ENCODE measurements at places on chromosomes 4 and X.

- no peak for DNase-seq
Measured at GRCh38 chr4:109764376-109764775, 34.5 kb upstream of the PLA2G12A start.

DNA sequence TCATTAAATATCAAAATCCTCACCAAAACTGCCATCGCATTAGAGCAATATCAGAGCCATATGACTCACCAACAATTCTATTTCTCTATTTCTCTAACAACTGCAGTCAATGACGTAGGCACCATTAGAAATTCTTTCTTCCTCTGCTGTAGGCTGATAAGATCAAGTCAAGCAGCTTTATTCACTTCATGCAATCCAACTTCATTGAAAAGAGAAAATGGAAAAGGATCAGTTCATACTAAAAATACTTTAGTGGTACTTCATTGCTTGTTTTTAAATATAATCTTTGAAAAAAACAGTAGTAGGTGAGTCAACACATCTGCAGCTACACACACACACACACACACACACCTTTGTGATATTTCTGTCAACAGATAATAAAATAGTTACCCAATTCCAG lies 345.3 kb upstream of the TENM3 start:
- no peak for DNase-seq

- DNase-seq, result no peak
Measured at GRCh38 chr4:19850909-19851308, 400.8 kb upstream of the SLIT2 start.

- no peak for DNase-seq
Measured at GRCh38 chr4:22391551-22391950, 124.3 kb downstream of the ADGRA3 start.

DNA sequence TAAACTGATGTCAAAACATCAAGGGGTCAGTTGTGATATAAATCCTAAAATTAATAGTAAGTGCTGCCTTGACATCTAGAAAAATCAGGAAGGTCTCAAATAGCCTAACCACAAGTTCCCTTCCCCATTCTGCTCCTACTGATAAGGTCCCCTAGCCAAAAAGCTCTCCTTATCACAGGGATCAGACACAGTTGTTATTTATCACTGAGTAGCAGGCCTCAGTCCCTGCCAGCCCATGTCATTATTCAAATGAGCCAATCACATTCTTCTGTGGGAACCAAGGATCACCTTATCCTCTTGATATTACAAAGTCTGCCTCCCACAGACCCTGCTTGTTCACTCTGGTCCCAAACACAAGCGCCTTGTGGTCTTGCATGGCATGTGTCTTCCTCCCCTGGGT lies 23.3 kb upstream of the TMEM255A start:
- DNase-seq, result no peak
